ENCODE measurements at places on chromosomes 2 and 18.

- DNase-seq: no peak
Observed at GRCh38 chr2:15560140-15560987, 770 bp downstream of the NBAS start.

GRCh38 chr2:11430729-11431128, 35.2 kb downstream of the E2F6 start:
- no peak for DNase-seq

- no peak for DNase-seq
Observed at GRCh38 chr18:74914648-74915047, 294.3 kb downstream of the PTGR3 start.

GRCh38 chr2:30978854-30979253, 159.4 kb downstream of the GALNT14 start:
- no peak for DNase-seq
